ENCODE measurements at places on chromosomes 6 and 20.

DNA sequence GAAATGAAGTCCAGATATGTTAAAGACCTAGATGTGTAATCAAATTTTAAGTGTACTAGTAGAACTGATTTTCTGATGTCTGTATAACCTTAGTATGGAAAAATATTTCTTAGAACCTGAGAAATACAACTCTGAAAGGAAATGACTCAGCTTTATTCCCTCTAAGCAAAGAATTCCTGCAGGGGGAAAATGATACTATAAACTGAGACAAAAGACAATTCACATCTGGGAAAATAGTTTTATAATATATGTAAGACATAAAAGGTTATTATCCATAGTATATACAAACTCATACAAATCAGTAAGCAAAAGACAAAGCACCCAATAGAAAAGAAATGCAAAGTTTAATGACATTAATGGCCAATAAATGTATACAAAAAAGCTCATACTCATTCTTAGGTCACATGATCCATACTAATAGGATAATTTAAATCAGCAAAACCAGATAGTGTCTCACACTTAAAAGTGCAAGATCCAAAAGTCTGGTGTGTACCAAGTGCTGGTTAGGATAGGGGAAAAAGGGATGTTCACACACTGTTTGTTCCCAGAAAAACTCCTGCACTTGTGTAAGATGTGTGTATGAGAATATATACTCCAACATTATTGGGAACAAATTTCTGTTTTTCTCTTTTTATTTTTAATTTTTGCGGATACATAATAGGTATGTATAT lies 22.6 kb downstream of the RNF217 start:
- DNase-seq = peak; percentile 48

DNA sequence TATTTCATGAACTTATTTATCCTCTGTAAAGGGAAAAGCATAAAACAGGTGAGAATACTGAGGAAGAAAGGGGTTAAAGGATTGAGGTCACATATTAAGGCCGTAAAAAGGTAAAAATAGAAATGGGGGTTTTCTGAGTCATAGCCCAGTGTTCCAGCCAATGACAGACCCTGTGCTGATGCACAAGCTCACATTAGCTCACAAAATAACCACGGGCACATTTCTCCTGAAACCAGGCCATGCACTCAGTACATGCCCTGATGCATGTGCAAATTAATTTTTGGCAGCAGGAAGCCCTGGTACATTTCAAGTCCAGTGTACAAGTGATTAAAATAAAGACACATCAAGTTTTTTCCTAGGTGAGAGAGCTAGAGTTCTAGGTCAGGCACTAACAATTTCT lies 194.4 kb downstream of the TMEM200A start:
- DNase-seq = no peak

DNA sequence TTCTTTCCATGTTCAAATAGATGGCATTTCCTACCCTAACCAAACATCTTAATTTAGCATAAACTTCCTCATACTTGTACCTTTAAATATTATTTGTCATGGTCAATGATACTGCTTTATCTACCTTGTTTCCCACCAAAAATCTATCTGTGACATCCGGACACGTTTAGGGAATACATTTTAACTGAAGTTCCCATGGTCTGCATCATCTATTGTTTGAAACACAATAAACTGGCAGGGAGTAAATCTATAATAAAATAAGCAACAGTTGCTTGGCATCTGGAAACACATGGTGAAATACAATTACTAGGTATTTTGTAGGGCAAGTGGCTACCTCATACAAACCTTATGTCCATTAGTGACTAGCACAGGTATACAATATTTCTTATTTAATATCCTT lies 289.1 kb downstream of the GJA1 start:
- DNase-seq = peak; percentile 19

GRCh38 chr6:118591897-118592296 lies 43.8 kb downstream of the PLN start:
- DNase-seq = no peak

DNA sequence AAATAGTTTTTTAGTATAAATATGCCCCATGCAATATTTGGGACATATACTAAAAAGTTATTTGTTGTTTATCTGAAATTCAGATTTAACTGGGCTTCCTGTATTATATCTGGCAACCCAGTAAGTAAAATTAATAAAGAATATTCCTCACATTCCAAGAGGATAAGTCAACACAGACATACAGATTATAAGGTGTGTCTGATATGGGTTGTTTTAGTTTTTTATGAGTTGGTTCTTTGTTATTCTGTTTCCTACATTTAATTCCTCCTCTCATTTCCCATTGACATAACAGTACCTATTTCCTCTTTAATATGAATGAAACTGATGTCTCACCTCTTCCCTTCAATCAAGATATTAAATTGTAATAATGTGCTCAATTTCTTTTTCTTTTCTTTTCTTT lies 1.7 kb upstream of the PLA2G7 start:
- DNase-seq = no peak

DNA sequence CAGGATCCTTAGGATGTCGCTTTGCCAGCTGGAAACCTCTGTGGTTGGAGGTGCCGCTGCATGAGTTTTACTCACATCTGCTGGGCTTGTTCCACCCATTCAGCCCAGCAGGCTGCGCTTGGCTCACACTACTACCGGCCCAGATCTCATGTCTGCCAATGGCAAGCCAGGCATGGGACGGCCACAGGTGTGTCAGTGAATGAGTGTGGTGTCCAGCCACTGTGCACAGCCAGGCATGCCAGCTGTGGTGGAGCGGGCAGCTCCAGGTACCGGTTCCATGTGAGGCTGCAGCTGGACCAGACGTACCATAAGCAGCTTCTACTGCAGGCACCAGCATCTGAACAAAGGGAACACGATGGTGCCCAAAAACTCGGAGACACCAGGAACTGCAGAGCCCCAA lies 33.1 kb upstream of the ASF1A start:
- DNase-seq = no peak

GRCh38 chr20:13333793-13334192 lies 112.7 kb downstream of the ISM1 start:
- DNase-seq = peak; percentile 21

- DNase-seq = no peak
Observed at GRCh38 chr6:137875058-137875520, 8.0 kb downstream of the TNFAIP3 start.

GRCh38 chr6:45474376-45474775 lies 96.6 kb upstream of the SUPT3H start:
- DNase-seq = no peak

- peak; percentile 54 for DNase-seq
Observed at GRCh38 chr6:56860475-56860874, 94.4 kb upstream of the BEND6 start.

DNA sequence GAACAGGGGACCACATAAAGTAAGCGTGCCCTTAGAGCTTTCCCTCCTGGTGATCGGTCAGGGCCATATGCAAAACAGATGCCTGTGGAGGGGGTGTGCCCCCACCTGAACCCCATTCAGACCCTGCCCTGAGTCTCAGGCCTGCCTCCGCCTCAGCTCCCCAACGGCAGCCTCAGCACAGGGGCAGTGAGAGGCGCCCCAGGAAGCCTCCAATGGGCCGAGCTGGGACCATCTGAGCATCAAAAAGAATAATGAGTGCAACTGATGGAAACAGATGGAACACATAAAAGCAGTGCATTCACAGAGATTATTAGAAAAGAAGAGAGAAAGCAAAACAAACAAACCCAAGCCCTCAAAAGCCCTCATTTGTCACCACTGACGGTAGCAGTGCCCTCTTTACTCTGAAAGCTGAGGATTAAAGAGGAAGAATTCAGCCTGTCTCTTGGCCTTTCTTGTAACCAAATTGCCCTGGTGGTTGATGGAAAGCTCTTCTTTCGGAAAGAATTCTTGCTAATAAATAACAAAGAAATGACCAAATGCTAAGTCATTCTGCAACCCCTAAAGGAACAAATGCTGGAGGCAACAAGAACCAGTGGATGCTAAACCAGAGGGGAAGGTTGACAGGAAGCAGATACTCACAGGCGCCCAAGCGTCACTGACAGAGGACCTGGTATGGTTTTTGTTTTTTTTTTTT lies 6.8 kb downstream of the ADISSP start:
- no peak for DNase-seq

DNA sequence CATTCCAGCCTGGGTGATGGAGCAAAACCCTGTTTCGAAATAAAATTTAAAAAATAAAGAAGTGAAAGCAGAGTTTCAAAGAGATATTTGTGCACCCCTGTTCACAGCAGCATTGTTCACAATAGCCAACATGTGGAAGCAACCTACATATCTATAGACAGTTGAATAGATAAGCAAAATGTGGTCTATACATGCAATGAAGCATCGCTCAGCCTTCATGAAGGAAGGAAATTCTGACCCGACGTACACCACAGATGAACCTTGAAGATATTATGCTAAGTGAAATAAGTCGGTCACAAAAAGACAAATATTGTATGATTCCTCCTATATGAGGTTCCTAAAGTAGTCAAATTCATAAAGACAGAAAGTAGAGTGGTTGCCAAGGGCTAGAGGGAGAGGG lies 6.5 kb upstream of the NCOA6 start:
- no peak for DNase-seq

DNA sequence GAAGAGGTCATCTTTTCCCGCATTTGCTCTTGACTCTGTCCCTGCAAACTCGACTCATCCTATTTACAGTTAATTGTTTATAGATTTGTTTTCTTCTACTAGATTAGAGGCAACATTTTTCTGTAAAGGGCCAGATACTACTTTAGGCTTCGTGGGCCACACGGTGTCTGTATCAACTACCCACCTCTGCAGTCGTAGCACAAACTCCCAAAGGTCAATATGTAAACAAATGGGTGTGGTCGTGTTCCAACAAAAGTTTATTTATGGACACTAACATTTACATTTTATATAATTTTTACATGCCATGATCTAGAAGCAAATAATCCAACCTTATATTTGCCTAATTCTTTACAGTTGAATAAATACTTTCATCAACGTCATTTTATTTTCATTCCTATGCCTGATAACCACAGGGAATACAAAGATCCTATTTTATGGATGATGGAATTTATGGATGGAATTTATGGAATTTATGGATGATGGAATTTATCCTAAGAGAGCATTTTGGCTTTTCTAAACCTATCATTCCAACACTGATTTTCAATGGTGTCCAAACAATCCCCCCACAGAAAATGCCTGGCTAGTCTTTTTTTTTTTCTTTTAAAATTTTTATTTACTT lies 232.8 kb downstream of the MYLK4 start:
- no peak for DNase-seq

DNA sequence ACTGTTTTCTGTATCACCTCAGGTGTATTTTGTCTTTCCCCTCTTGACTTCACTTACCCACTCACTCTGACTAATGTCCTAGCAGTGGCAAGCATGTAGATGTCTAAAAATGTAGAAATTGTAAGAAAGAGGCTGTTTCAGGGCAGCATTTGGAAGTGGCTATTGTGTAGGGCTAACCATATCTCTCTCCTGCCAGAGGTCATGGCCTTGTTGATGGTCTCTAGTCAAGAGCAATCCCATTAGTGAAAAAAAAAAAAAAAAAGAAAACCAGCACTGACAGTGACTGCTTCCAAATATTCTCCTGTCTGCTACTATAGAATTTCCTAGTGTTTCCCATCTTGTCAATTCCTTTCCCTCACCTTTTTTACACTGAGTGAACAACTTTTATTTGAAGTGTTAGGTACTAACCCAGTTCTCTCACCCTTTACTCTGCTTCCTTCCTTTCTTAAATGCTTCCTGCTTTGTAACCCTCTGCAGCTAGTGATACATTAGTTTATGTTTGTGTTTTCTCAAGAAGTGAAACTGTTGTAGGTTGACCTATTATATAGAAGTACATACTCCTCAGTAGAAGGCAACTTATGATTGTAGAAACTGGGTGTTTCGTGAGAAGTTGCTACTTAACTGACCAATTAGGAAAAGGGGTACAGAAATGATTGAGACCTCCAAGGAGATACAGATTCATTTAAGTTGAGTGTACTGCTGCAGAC lies 174.1 kb upstream of the PTPRK start:
- no peak for DNase-seq

- no peak for DNase-seq
Observed at GRCh38 chr20:63659370-63659769, 1.3 kb downstream of the RTEL1 start.

- no peak for DNase-seq
Observed at GRCh38 chr6:145204301-145204700, 531.0 kb downstream of the EPM2A start.

DNA sequence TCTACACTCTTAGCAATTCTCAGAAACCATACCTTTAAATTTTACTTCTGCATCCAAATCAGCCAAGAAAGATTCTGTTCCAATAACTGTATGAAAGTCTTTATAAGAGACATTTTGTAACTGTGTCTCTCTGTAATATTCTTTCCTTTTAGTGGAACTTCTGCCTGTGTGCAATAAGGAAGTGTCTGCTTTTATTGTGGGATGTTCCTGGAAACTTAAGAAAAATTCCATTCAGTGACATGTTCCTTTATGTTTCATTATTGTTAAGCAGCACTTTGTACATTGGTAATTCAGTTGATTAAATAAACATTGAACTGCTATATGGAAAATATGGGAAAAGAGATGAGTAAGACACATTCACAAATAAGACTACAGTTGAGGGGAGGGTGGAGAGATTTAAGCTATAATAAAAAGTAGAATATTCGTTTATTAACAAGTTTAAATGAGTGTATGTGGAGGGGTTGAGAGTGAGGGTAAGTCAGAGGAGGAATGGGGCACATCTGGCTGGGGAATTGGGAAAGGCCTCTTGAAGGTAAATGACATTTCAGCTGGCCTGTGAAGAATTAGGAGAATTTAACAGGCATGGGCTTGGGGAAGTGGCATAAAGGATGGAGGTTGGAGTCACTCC lies 11.9 kb downstream of the NUS1 start:
- DNase-seq = no peak

- no peak for DNase-seq
Observed at GRCh38 chr6:117118490-117118889, 146.9 kb upstream of the VGLL2 start.

- DNase-seq = peak; percentile 85
Observed at GRCh38 chr6:73585566-73586415, 65.0 kb upstream of the EEF1A1 start.

GRCh38 chr6:139572001-139572400 lies 197.6 kb upstream of the CITED2 start:
- DNase-seq = no peak

- no peak for DNase-seq
Observed at GRCh38 chr6:111898452-111898851, 25.2 kb upstream of the FYN start.

GRCh38 chr6:44009425-44010321 lies 117.6 kb downstream of the MRPL14 start:
- DNase-seq = no peak

- DNase-seq = no peak
Observed at GRCh38 chr6:108039681-108040080, 34.9 kb downstream of the OSTM1 start.

DNA sequence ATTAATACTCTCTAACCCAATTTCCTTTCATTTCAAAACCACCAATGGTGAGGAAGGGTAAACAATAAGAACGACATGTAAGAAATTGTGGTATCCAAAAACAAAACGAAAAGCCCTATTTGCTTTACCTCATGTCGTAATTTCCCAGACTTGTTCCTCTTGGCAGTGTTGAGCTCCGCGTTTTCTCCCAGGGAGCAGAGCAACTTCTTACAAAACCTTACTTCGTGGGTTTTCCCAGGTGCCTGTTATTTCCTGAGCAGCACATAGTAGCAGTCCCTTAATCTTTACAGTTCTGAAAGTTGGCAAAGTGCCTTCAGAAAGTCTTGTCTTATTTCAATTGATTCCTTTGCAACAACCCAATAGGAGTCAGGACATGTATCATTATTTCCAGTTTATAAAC lies 207.9 kb upstream of the MARCKS start:
- peak; percentile 67 for DNase-seq

Data from cardiac fibroblast (primary cell).